Caco-2 (cell line): ENCODE measurements at places on chromosomes 4 and X.
A peak's percentile ranks its signal among the peaks of the same experiment; 100 is the strongest.

DNA sequence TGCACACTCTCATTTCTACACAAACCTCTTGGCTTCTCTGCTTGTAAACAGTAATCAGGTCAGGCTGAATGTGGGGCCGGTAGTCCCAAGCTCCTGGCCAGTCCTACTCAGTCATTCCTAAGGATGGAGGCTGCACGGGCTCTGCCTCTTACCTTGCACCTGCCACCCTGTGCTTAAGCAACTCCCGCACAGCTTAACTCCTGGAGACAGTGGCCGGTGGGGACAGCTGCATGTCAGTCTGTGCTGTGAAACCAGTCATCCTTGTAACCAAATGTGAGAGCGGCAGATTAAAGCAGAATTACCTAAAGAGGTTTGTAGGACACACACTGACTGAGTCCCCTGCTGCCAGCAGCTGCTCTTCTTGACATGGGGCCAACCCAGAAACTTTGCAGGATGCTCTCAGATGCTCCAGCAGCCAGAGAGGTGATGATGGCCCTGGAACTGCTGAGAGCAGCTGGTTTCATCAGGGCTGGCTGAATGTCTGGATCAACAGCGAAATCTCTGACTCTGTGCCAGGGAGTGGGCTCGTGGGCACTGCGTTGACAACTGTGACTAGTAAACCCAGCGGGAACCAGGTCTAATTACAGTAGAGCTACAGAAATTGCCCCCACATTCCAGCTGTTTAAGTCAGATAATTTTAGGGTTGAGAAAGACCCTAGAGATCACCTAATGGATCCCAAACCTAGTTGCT lies 123.7 kb downstream of the ANAPC4 start:
- no peak for DNase-seq

- DNase-seq, result peak; percentile 72
These were observed 140.3 kb upstream of the PGRMC2 start for GRCh38 chr4:128427832-128428366.

- no peak for DNase-seq
These were observed 143.9 kb downstream of the PDGFRA start for GRCh38 chr4:54372951-54373350.

DNA sequence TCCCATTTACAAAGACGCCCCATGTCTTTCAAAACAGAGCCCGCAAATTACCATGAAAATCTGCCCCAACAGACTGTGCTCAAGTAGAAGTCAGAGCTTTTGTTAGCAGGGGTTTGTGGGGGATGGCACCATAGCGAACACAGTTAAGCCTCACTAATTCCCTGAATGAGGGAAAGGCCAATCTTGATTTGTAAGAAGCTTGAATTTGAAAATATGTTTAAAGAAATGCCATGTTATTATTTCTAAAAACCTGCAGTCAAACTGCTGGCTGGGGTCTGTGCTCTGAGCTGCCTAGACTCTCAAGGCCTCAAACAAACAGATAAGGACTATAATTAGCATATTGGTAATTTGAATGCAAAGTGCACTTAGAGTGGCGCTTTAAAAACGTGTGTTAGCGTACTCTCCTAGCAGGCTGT lies 9.4 kb upstream of the PAK3 start:
- DNase-seq, result no peak

- DNase-seq, result no peak
These were observed 535.1 kb downstream of the FAT4 start for GRCh38 chr4:125849869-125850268.

DNA sequence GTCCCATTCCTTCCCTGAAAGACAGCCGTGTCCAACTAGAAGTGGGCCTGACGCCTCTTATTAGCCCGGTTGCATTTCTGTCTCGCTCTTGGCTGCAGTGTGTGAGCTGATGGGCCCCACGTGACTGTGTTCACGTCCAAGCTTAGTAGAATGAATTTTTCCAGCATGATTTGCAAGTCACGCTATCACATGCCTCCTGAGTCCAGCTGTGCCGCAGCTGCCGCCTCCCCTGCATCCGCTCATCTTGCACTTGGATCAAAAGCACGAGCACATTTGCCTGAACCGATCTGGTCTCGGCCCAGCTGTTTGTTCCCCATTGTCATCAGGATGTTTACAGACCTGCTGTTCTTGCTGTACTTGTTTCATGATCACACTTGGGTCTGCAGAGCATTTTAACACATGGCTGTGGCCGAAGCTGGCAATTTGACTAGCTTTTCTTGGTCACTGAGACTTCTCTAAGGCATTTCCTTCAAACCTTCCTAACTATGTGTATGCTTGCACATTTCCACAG lies 126.5 kb downstream of the KIT start:
- DNase-seq, result no peak

DNA sequence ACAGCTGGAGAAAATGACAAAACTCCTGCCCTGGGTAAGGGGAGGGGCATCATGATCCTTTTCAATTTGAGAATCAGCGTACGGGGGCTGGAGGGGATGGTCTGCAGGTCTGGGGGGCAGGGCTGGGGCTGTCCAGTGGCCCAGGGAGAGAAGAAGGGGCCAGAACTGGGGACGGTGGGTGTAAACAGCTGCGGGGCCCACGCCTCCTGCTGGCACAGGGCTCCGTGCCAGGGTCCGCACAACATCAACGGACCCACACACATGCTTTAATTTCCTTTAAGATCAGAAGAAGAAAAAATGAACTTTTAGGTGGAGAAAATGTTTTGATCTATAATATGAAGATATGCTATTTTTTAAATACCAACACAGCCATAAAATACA lies 52.1 kb downstream of the PSAPL1 start:
- DNase-seq, result no peak

- DNase-seq, result no peak
These were observed 13.1 kb upstream of the COQ2 start for GRCh38 chr4:83297548-83298260.

DNA sequence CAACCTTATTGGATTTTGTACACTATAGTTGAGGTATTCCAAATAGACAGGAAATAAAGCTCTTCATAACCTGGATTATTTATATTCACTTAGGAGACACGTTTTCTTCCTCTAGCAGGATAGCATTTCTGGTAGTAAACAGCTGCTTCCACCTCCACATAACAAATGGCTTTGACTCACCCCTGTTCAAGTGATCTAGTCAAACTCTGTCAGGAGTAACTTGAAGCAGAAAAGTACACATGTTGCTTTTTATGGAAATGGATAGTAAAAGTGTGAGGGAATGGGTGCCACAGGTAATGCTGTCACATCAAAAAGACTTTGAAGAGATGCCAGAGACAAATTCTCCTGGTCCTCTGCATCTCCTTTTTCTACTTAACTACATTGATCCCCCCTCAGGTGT lies 258.7 kb upstream of the SLC7A11 start:
- no peak for DNase-seq

GRCh38 chr4:177033632-177034031 lies 240.9 kb upstream of the VEGFC start:
- DNase-seq, result no peak

DNA sequence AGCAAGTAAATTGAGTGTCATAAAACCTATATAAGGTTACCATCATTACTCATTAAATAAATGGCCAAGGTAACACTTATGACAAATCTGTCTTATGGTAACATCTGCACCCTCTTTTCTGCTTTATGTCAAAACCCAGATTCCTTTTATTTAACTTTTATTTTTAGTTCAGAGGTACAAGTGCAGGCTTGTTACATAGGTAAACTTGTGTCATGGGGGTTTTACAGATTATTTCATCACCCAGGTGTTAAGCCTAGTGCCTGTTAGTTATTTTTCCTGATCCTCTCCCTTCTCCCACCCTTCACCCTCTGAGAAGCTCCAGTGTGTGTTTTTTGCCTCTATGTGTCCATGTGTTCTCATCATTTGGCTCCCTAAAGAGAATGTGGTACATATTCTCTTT lies 930.7 kb downstream of the CCSER1 start:
- DNase-seq, result no peak

- no peak for DNase-seq
These were observed 185.6 kb upstream of the BANK1 start for GRCh38 chr4:101604976-101605375.

DNA sequence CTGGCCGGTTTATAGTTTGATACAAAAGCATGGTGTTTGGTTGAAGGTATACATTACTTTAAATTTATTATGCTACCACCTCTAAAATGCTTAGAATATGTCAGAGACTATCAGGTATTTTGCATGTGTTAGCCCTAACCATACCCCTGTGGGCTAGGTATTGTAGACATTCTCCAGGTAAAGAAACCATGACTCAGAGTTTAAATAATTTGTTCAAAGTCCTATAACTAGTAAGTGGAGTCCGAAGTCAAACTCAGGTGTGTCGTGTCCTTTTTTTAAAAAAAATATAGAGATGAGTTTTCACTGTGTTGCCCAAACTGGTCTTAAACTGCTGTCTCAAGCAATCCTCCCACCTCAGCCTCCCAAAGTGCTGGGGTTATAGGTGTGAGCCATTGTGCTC lies 12.4 kb downstream of the LAP3 start:
- DNase-seq, result no peak

GRCh38 chrX:138150709-138151108 lies 560.8 kb downstream of the FGF13 start:
- no peak for DNase-seq

- DNase-seq, result no peak
These were observed 5.8 kb upstream of the ATP1B4 start for GRCh38 chrX:120356084-120356483.

- no peak for DNase-seq
These were observed 2.4 kb downstream of the CORIN start for GRCh38 chr4:47835494-47835893.

- DNase-seq, result no peak
These were observed 37.4 kb downstream of the FAM241A start for GRCh38 chr4:112182604-112183003.

DNA sequence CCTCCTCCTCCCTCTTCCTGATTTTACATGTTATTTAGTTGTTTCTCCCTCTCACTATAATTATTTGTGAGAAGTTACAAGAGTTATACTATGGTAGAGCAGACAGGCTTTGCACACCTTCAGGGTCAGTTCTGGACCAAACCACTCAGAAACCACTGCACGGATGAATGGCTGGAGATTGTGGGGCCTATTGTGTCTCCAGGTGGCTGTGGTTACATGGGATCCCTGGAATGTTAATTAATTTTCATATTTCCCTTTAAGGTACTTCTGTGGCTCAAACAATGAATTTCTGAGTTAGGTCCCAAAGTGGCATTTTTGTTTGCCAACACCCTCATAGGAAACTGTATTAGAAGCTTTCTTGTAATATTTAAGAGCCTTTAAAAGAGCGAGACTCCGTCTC lies 151.9 kb downstream of the BMPR1B start:
- no peak for DNase-seq

- no peak for DNase-seq
These were observed 85.1 kb downstream of the FAM53A start for GRCh38 chr4:1599026-1599481.

- no peak for DNase-seq
These were observed 160.0 kb upstream of the SPRY1 start for GRCh38 chr4:123236606-123237005.

DNA sequence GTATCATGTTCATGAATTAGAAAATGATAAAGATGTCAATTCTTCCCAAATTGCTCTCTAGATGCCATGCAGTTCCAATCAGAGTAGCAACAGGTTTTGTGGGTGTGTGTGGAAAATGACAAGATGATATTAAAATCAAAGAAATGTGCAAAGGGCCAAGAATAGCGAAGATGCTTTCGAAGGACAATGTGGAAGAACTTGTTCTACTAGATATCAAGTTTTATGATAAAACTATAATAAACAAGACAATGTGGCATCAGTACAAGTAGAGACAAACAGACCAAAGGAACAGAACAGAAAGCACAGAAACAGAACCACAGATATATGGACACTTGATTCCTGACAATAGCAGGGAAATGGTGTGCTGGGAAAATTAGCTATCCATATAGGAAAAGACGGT lies 9.0 kb downstream of the TAB3 start:
- no peak for DNase-seq

GRCh38 chr4:79623021-79623870 lies 215.2 kb upstream of the GK2 start:
- no peak for DNase-seq

- no peak for DNase-seq
These were observed 852.8 kb upstream of the PCDH7 start for GRCh38 chr4:29867412-29867811.

GRCh38 chr4:157678478-157678877 lies 457.9 kb downstream of the GRIA2 start:
- DNase-seq, result no peak

DNA sequence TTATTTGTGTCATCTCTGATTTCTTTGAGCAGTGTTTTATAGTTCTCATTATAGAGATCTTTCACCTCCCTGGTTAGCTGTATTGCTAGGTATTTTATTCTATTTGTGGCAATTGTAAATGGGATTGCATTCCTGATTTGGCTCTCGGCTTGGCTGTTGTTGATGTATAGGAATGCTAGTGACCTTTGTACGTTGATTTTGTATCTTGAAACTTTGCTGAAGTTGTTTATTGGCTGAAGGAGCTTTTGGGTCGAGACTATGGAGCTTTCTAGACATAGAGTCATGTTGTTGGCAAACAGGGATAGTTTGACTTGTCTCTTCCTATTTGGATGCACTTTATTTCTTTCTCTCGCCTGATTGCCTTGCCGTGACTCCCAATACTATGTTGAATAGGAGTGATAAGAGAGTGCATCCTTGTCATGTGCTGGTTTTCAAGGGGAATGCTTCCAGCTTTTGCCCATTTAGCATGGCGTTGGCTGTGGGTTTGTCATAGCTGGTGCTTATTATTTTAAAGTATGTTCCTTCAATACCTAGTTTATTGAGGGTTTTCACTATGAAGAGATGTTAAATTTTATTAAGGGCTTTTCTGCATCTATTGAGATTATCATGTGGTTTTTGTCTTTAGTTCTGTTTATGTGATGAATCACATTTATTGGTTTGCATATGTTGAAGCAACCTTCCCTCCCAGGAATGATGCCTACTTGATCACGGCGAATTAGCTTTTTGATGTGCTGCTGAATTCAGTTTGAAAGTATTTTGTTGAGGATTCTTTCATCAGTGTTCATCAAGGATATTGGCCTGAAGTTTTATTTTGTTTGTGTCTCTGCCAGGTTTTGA lies 72.7 kb upstream of the BOD1L1 start:
- DNase-seq, result no peak
